ENCODE measurements at places on chromosomes 2 and 18.

GRCh38 chr2:8176887-8177286 is 505.0 kb upstream of the ID2 start:
- DNase-seq, result no peak

GRCh38 chr2:172467382-172467781 is 40.0 kb downstream of the ITGA6 start:
- DNase-seq, result no peak

GRCh38 chr2:235709124-235709813 is 215.4 kb downstream of the AGAP1 start:
- DNase-seq, result no peak

GRCh38 chr18:48099481-48100164 is 169.2 kb upstream of the SMAD2 start:
- DNase-seq, result no peak

- no peak for DNase-seq
Measured at GRCh38 chr2:200422071-200422470, 87.8 kb downstream of the KCTD18 start.

DNA sequence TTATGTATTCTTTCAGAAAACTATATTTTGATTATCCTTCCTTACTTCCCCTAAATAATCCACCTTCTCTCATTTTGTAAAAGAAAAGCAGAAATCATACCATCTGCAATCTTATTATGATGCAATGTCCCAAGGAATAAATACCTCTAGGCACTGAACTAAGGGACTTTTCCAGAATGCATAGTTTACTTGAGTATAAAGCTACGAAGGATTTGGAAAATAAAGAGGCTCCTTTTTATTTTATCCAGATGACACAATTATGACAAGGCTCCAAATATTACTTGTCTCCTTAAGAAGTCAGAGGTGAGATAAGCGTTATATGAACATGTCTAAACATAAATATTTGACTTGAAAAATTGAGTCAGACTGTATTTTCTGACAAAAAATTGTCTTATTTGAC is 72.1 kb downstream of the COL3A1 start:
- no peak for DNase-seq

DNA sequence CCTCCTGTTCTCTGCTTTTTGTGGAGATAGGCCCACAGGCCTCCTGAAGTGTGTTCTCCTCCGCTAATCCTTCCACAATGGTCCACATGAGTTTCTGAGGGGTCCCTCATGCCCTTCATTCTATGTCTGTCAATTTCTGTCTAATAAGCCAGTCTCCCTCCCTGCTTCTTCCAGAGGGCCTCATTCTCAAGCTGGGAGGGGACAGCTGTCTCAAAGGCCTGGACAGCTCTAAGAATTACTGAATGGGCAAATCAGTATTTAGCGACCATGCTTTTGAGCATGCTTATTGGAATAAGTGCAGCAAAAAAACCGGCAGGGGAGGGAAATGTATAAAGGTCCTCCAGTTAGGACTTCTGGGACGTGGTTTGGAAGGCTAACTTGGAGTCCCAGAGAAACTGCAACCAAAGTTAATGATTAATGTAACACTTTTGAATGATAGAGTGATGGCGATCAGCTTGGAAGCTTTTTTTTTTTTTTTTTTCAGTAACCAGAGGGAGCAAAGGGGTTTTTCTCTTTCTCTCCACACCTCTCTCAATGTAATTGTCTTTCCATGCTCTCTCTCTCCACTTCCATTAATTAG is 890.7 kb upstream of the POU3F3 start:
- DNase-seq, result no peak

DNA sequence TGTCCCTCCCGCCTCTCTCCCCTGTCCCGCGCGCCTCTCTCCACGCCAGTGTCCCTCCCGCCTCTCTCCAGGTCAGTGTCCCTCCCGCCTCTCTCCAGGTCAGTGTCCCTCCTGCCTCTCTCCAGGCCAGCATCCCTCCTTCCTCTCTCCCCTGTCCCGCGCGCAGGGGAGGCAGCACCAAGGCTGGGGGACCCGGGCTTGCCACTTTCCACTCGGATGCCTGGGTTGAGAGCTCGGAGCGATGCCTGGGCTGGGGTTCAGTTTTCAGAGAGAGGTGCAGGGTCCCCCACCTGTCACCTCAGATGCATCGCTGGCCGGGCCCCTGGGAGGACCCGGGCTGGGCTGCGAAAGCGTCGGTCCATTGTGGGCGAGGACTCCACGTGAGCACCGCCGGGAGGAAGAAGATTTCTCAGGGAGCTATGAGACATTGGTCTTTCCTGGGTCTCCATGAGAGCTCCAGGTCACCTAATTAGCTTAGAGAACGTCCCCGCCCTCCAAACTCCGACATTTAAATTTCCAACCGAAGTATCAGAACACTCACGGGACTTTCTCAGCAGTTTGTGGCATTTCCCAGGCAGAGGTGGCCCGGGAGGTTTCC is 2.1 kb downstream of the FBLN7 start:
- no peak for DNase-seq

DNA sequence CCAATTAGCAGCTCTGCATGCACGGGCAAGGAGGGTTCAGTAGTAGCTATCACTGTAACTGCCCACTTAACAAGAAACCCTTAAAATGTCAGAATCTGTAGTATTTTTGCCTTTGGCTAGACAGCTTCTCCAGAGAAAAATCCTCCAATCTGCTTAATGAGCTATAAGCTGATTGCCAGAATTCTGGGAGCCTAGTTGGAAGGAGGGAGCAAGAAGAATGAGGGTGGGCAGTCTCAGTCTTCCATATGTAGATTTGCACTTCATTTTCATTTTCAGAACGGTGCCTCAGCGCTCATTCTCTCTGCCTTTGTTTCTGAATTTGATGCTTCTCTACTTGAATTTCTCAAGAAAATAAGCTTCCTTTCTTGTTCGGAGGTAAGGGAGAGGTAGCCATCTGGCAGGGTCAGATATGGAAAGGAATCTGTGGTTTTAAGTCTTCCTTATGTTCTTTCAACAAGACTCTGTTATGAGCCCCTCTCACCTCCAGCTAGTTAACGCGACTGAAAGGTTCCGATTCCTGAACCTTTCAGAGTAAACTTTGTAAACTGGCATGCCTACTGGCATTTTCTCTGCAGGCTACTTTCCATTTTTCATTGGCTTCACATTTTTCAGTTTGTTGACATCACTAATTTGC is 53.5 kb downstream of the HNRNPLL start:
- no peak for DNase-seq
